ENCODE measurements at places on chromosomes 7 and 10. TPM values are rescaled to one million over a fixed set of nuclear protein-coding genes. Genes with fewer than 3 reads are reported as not detected.

Gene PALS2
- 20.7 TPM for total RNA-seq

Gene SPDYE16
- 0.16 TPM for total RNA-seq

Gene ZNF716
- not detected for total RNA-seq

Gene LRRC61
- total RNA-seq = 21.0 TPM

Gene SEMA3E
- total RNA-seq = not detected

Gene LRRD1
- 0.13 TPM for total RNA-seq

Gene TRPV6
- not detected for total RNA-seq

Gene ANKRD22
- total RNA-seq = not detected

Gene ZNF488
- total RNA-seq = not detected

Gene OR2A2
- total RNA-seq = not detected

Gene TMEM196
- not detected for total RNA-seq

Gene PPP1R3A
- not detected for total RNA-seq

Gene SLC39A12
- not detected for total RNA-seq

Gene LBX1
- total RNA-seq = not detected
